ENCODE measurements at places on chromosomes 16 and 17. TPM values are rescaled to one million over a fixed set of nuclear protein-coding genes. Genes with fewer than 3 reads are reported as not detected.

DNA sequence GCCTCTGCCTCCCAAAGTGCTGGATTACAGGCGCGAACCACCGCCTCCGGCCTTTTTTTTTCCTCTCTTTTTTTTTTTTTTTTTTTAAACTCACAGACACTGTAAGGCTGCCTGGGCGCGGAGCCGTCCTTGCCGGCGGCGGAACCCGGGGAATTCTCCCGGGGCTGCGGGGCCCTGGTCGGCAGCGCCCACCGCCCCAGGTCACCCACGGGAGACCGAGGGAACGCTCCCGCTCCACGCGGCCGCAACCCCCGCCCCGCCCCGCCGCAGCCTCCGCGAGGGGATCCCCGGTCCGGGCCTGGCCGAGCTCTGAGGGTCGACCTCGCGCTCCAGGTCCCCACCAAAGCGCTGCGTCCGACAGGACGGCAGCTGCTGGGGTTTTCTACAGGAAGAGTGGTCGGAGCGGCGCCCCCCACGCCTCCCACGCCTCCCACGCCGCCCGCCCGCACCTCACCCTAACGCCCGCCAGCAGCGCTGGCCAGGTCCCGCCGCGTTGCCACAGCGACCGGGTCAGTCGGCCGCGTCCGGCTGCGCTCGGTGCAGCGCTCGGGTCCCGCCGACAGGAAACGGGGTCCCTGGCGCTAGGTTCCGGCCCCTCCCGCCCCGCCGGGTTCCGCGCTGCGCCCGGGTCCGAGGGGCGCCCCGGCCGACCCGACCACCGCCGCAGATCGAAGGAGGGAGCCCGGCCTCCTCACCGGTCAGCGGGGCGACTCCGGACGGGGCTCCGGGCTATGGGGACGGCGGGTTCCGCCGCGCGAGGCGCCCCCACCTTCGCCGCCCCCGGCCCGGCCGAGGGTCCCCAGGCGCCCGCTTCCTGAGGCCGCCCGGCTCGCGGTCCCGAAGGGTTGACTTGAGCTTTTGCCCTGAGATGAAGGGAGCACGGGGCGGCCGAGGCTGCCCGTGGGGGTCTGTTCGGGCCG lies at the start of gene CCDC57:
Gene CCDC57 (minus strand): TSS at position 512 of the 920 bp plus-strand sequence. CDS start 10,898 bp downstream, outside the sequence.
- peaks cover 11% of the 10 kb centered on the region for H3K4me1 ChIP-seq
- no peaks in the 10 kb centered on the region for H3K27me3 ChIP-seq
- H3K27ac ChIP-seq = peak within 1 kb of the TSS; percentile 3
- H3K36me3 ChIP-seq = no peaks in the 10 kb centered on the region
- H3K4me3 ChIP-seq = peak within 1 kb of the TSS; percentile 70

EPOP gene
- 0.40 TPM for polyA plus RNA-seq

DNA sequence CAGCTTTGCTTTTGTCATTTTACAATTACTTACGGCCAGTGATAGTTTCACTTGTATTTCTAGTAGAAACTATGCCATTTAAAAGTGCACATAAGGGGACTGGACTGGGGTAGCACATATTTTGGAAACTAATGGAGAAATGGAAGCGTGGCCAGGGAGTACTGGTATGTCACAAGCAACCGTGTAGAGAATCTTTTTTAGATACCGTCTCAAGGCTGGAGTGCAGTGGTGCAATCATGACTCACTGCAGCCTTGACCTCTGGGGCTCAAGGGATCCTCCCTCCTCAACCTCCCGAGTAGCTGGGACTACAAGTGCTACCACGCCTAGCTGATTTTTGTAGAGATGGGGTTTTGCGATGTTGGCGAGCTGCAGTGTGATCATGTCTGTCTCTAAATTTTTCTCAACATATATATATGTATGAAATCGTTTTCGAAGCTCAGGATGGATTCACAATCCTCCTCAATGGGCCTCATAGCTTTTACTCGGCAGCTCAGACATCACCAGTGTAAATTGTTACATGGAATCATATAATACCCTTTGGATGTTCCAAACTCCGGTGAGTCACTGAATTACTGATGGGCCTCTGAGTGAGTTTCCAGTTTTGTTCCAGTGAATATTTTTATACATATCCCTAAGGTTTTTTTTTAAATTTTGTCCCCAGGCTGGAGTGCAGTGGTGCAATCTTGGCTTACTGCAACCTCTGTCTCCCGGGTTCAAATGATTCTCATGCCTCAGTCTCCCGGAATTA lies 51.7 kb downstream of the ZNF778 start:
- H3K27me3 ChIP-seq = no peaks in the 10 kb centered on the region
- H3K36me3 ChIP-seq = peaks cover 26% of the 10 kb centered on the region
- no peak overlapping the region for H3K4me3 ChIP-seq
- peaks cover 2% of the 10 kb centered on the region for H3K4me1 ChIP-seq

DNA sequence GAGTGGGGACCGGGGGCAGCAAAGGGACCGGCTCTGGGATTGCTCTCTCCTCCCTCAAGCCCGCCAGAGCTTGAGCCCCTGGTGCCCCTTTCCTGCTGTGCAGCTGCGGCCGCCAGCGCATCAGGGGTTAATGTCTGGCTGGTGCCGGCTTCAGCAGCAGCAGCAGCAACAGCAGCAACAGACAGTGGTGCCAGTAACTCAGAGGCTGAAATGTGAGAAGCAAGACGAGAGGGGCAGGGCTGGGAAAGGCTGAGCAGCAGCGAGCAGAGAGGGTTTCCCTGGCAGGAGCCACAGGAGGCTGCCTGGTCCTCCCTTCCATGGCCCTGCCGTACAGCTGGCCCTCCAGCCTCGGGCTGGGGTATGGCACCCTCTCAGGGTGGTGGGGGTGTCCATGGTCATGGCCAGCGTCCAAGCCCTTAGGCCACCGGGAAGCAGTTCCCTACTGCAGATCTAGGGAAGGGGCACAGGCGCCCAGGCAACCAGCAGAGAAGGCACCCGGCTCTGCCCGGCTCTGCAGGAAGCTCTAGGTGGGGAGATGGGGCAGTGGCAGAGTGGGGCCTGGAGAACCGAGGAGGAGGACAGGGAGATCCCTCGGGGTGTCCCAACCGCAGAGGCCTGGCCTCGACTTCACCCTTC lies 21.1 kb upstream of the TFAP4 start:
- no peak overlapping the region for H3K4me3 ChIP-seq
- peaks cover 20% of the 10 kb centered on the region for H3K4me1 ChIP-seq
- H3K36me3 ChIP-seq = no peaks in the 10 kb centered on the region
- peak; percentile 60 for DNase-seq
- no peak overlapping the region for H3K27ac ChIP-seq

MMP2 gene
- 1.6 TPM for polyA plus RNA-seq

SYT17 gene
- polyA plus RNA-seq = 1.8 TPM

DNA sequence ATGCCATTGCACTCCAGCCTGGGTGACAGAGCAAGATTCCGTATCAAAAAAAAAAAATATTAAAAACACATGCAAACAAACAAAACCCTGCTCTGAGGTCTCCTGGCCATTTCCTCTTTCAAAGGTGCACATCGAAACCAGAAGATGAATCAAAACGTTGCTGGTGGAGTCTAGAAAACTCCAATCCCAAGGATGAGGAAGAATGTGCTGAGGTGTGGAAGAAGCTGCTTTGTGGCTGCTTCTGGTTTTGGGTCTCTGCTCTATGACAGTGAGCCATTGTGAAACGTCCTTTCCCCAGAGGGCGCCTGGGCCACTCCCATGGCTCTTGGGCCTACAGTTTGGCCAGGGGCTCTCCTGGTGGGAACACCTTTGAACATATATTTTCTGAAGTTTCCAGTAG lies 112.6 kb downstream of the IRF8 start:
- H3K27ac ChIP-seq = no peak overlapping the region

GRCh38 chr17:78132084-78132676 lies 1.6 kb downstream of the TMC8 start:
- no peak overlapping the region for H3K27ac ChIP-seq
- DNase-seq = peak; percentile 58
- H3K27me3 ChIP-seq = no peaks in the 10 kb centered on the region

- H3K27me3 ChIP-seq = no peaks in the 10 kb centered on the region
- H3K27ac ChIP-seq = no peak overlapping the region
- no peak overlapping the region for H3K4me3 ChIP-seq
- no peak for DNase-seq
- no peaks in the 10 kb centered on the region for H3K4me1 ChIP-seq
Measured at GRCh38 chr17:64608571-64608981, 53.5 kb downstream of the SMURF2 start.

DNA sequence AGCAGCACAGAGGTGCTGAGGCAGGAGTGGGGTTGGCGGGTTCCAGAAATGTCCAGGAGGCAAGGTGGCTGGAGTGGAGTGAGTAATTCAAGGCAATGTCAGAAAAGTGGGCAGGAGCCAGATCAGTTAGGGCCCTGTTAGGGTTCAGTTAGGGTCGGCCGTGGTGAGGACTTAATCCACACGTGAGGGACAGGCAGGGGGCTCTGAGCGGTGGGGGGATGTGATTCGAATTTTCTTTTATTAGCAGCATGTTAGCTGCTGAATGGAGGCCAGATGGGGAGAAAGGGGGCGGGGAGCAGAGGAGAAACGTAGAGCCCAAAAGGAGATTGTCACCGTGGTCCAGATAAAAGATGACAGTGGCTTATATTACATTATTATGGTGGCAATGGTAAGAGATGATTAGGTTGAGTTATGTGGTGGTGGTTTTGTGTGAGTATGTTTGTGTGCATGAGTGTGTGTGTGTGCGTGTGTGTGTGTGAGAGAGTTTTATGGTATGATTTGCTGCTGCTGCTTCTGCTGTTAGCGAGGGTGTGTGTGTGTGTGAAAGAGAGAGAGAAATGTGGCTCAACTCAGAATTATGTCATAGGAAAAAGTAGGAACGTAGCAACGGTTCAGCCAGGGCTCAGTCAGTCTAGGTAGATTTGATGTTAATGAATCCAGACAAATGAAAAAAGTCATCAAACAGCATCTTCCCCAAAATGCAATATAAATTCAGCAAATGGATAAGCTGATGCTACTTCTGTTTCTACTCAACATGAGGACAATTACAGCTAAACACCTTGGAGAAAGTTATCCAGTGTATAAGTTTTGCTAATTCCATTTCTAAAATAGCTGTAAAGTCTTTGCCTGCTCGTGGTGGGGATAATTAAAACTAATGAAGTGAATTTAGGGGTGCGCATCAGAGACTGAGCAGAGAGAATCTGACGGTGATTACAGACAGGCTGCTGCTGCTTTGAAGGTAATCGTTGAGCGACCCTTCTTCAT lies 390.6 kb downstream of the HAPSTR1 start:
- H3K27me3 ChIP-seq = no peaks in the 10 kb centered on the region
- H3K27ac ChIP-seq = no peak overlapping the region
- no peak overlapping the region for H3K4me3 ChIP-seq
- H3K36me3 ChIP-seq = no peaks in the 10 kb centered on the region

UTS2R gene
- 0.06 TPM for polyA plus RNA-seq

DNA sequence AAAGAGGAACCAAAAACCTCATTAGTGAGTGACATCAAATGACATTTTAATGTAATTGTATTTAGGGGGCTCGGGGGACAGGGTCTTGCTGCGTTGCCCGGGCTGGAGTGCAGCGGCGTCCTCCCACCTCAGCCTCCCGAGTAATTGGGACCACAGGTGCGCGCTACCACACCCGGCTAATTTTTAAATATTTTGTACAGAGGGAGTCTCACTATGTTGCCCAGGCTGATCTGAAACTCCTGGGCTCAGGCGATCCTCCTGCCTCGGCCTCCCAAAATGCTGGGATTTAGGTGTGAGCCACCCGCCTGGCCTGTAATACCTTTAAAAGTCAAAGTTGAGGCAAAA lies 581 bp downstream of the SNRNP25 start:
- no peak overlapping the region for H3K27ac ChIP-seq
- peak overlapping the region; percentile 77 for H3K4me3 ChIP-seq
- H3K27me3 ChIP-seq = no peaks in the 10 kb centered on the region
- H3K36me3 ChIP-seq = no peaks in the 10 kb centered on the region
- no peak for DNase-seq
- H3K4me1 ChIP-seq = peaks cover 2% of the 10 kb centered on the region

GRCh38 chr16:84574191-84574590 lies 43.7 kb downstream of the COTL1 start:
- no peak overlapping the region for H3K27ac ChIP-seq
- DNase-seq = no peak
- no peaks in the 10 kb centered on the region for H3K27me3 ChIP-seq
- peaks cover 23% of the 10 kb centered on the region for H3K36me3 ChIP-seq
- H3K4me1 ChIP-seq = no peaks in the 10 kb centered on the region
- no peak overlapping the region for H3K4me3 ChIP-seq

GRCh38 chr16:48583075-48584065 lies 26.6 kb downstream of the N4BP1 start:
- no peaks in the 10 kb centered on the region for H3K36me3 ChIP-seq
- DNase-seq = no peak
- H3K27ac ChIP-seq = no peak overlapping the region
- H3K4me3 ChIP-seq = no peak overlapping the region
- no peaks in the 10 kb centered on the region for H3K27me3 ChIP-seq

- peaks cover 6% of the 10 kb centered on the region for H3K4me1 ChIP-seq
- peak; percentile 76 for DNase-seq
- H3K27ac ChIP-seq = no peak overlapping the region
- no peaks in the 10 kb centered on the region for H3K27me3 ChIP-seq
Measured at GRCh38 chr16:53912155-53912554, 208.2 kb downstream of the FTO start.

GAN gene
- 0.89 TPM for polyA plus RNA-seq

- no peak overlapping the region for H3K27ac ChIP-seq
- H3K27me3 ChIP-seq = no peaks in the 10 kb centered on the region
- H3K36me3 ChIP-seq = peaks cover 75% of the 10 kb centered on the region
- peaks cover 6% of the 10 kb centered on the region for H3K4me1 ChIP-seq
- no peak for DNase-seq
Measured at GRCh38 chr16:3470723-3471122, 24.6 kb downstream of the C16orf90 start.

INCA1 gene
- 4.0 TPM for polyA plus RNA-seq

- H3K4me1 ChIP-seq = no peaks in the 10 kb centered on the region
- no peak overlapping the region for H3K27ac ChIP-seq
- H3K27me3 ChIP-seq = no peaks in the 10 kb centered on the region
- peaks cover 16% of the 10 kb centered on the region for H3K36me3 ChIP-seq
- H3K4me3 ChIP-seq = no peak overlapping the region
Measured at GRCh38 chr17:4165301-4166010, 22.5 kb downstream of the CYB5D2 start.

GRCh38 chr17:44539673-44540072 lies 17.6 kb upstream of the FZD2 start:
- no peaks in the 10 kb centered on the region for H3K27me3 ChIP-seq
- no peak overlapping the region for H3K4me3 ChIP-seq
- H3K4me1 ChIP-seq = no peaks in the 10 kb centered on the region

CCL5 gene
- polyA plus RNA-seq = 44.0 TPM

DNA sequence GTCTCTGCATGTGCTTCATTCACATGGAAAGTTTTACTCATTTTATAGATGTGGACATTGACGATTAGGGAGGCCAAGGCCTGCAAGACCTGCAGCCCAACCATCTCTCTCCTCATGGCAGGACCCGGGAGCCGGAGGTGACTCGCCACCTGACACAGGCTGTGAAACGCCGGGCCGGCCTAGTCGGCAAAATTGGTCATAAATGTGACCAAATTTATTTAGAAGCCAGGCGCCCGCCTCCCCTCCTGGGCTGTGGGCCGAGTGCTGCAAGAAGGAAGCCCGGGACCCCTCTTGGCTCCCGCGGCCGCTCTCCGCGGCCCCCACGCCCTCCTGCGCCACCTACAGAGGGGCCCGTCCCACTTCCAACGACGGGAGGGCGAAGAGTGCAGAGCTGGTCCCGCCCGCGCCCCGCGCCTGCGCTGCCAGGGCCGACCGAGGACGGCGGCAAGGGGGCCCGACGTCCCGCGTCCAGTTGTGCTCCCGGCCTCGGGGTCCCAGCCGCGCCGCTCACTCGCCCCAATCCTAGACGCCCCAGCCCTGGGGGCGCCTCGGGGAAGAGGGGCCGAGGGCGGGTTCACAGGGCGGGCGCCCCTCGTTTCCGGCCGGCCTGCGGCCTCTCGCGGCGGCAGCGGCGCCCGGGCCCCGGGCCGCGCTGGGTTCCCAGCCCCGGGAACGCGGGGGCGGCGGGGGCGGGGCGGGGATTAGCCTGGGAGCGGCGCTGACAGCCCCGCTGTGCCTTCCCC lies 47.5 kb downstream of the WNT3 start:
- DNase-seq = peak; percentile 90
- peak overlapping the region; percentile 76 for H3K27ac ChIP-seq
- H3K4me1 ChIP-seq = no peaks in the 10 kb centered on the region
- no peaks in the 10 kb centered on the region for H3K27me3 ChIP-seq
- H3K4me3 ChIP-seq = peak overlapping the region; percentile 45
